EL (cell line): ENCODE measurements at places on chromosomes 7 and 10.

DNA sequence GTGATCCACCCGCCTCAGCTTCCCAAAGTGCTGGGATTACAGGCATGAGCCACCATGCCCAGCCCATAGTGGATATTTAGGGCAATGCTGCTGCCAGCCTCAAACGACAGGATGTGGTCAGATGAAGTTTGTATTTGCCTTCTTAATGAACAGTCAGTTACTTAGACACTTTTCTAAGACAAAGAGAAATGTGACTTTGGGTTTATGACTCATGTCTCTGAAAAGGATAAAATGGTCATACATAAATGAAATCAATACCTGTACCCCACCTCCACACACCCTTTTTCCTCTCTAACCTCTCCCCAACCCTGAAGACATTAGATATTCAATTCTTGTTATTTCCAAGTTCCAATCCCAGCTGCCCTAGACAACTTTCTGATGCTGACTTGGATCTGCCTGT lies 109.3 kb upstream of the INSIG1 start:
- DNase-seq: no peak

GRCh38 chr7:132547821-132548220 lies 28.4 kb downstream of the PLXNA4 start:
- DNase-seq: no peak

GRCh38 chr10:111127081-111127848 lies 50.4 kb downstream of the ADRA2A start:
- DNase-seq: no peak

DNA sequence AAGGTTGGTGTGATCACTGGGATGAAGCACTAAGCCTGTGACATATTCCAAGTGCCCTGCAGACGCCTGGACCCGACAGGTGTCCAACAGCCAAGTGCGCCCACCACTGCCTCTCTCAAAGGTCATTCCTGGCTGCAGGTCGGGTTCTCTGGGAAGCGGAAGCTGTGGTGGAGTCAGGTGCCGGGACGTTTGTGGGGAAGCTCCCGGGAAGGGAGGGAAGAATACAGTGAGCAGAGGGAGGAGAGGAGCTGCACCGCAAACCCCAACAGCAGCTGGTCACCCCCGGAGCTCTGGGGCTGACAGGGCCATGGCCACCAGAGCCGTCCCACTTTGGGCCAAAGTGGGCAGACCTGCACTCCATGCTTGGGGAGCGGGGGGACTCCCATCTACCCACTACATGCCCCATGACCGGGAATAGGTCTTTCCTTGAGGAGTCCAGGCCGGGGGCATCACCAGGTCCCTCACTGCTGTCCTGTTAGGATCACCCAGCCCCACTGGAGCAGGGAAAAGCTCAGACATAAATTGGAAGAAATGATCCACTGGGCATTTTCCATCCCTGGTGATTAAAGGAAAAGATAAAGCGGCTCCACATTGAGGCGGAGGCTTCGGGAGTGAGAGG lies 84.5 kb upstream of the PPP2R2D start:
- no peak for DNase-seq
